Stimulated activated CD4-positive, alpha-beta T cell treated with anti-CD3 and anti-CD28 coated beads, Interleukin-15, amount 100 ng/mL, for 1 hour (primary cell): ENCODE measurements at places on chromosomes 11 and 22.

- no peak for DNase-seq
These were observed 35.9 kb downstream of the MORC2 start for GRCh38 chr22:30932661-30933060.

GRCh38 chr22:22770280-22770871 lies 117.2 kb upstream of the IGLL5 start:
- no peak for DNase-seq

- DNase-seq, result no peak
These were observed 30.0 kb upstream of the PTPRJ start for GRCh38 chr11:47950396-47950795.

DNA sequence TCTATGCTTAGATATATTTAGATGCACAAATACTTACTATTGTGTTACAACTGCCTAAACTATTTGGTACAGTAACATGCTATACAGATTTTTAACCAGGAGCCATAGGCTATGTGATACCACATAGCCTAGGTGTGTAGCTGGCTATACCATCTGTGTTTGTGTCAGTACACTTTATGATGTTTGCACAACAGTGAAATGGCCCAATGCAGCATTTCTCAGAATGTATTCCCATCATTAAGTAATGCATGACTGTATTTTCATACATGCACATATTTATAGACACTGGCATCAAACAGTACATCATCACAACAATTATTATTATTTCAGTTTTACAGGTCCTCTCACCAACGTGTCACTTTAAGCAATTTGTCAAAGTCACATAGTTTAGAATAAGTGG lies 979.5 kb upstream of the TENM4 start:
- DNase-seq, result no peak

- no peak for DNase-seq
These were observed 7.0 kb upstream of the SLC1A2 start for GRCh38 chr11:35426351-35426750.
